ENCODE measurements at places on chromosomes 12 and 14.

DNA sequence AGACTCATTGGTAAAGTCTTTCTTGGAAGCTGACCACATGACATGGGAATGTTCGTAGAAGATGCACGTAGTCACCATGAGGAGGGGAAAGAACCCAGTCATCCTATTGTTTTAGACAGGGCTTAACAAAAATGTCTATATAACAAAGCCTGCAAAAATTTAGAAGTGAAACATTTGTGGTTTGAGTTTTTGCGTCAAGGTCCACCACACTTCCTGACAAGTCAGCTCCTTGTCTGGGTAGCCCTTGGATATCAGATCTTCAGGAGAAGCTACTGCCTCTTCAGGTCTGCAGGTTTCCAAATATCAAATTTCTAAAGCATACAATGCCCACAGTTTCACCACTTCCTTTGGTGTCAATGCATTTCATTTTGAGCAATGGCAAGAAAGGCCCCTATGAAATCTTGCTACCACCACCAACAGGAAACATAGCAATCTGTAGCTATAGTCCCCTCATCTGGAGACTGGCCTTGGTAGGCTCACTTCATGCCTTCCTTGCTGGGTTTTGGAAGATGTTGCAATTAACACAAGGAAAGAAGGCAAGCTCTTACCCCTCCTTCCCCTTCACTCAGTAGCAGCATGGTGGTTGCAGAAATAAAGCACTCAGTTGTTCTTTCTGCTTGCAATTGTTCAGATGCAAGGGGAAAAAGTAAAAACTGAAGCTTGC, 235.2 kb downstream of the PCNX1 start:
- peak; percentile 87 for DNase-seq

DNA sequence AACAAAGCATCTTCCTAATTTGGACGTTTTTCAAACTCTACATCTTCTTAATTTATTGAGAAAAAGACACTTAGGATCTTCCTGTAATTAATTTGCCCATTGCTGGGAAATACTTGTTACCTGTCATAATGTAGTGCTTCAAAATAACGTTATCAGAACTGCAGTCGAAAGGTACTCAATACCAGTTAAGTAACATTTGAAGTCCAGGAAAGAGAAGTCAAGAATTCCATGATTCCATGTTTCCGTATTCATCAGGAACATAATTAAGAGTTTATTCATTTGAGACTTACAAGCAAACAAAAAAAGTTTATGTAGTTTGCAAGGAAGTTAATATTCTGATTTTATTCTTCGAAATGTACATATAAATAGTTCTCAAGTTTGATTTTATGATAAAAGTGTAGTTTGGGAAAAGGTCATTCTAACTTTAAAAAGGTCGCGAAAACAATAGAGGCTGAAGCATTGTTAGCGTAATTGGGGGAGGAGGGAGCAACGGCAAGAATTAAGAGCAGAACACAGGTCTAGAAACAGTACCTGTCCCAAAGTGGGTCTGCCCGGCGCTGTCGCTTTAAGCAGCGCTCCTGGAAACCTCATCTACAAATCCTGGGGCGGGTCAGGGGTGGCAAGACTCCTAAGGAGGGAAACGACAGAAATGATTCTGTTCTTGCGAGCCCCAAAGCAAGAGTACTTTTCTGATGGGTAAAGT, 1.2 kb upstream of the KCNMB4 start:
- DNase-seq = no peak

DNA sequence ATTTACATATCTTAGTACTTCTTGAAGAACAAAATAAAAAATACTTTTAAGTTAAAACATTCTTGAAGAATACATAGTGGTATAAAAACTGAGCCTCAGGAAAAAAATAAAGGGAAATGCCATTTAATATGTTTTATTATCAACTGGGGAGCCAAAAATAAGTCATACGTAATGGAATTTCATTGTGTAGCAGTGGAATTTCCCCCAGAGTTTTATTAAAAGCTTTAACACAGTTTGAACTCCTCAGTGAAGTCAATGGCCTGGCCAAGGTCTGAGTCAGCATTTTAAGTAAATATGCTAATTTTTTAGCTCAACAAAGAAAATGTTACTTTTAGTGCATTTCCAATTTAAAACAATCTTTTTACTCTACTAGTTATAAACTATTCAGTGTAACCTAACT, 350.1 kb upstream of the ATP2B1 start:
- DNase-seq = peak; percentile 63

GRCh38 chr12:120830052-120830940, 73.9 kb downstream of the SPPL3 start:
- no peak for DNase-seq

GRCh38 chr12:58414398-58414871, 473.1 kb downstream of the ATP23 start:
- DNase-seq = peak; percentile 57

DNA sequence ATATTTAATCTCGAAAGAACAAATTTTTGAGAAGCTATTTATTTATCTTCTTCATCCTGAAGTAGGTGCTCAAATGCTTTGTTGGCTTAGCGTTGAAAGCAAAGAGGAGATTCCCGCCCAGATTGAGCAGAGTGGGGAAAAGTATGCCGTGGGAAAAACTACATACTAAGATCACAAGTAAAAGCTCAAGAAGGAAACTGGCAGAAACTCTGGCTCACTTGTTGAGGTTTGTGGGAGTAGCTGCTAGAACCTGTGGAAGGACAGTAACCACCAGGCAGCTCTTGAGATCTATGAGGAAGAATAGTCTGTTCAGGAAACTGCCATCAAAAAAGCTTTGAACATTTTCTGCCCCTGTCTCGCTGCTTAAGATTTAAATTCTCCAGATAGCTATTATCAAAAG, 3.9 kb downstream of the MYRFL start:
- DNase-seq = no peak

DNA sequence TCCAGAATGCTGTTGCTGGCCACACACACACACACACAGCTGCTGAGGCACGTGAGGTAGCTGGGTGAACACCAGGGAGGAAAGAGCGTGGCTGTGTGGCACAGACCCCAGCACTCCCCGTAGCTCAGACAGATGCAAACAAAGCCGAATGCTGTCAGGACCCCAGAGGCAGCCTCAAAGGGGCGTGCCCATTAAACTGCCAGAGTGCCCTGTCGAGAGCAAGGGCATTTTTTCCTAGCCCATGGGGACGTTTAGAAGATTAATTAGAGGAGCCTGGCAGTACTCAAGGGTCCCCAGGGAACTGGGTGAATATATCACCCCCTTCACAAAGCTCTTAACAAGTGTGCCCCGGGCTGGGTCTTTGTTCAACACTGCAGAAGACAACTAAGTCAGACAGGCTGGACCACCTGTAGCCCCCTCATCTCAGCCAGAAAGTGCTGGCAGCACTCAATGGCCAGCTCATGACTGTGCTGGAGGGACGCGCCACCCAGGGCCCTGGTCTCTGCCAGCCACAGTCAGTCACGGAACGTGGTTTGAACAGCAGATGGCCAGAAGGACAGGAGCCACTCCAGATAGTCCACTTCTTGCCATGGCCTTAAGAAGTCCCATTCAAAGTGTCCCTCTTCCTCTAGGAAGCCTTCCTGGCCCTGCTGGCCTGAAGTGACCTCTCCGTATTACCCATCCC, 37.5 kb downstream of the TTC7B start:
- no peak for DNase-seq

- peak; percentile 6 for DNase-seq
Measured at GRCh38 chr12:31618228-31619025, 27.5 kb upstream of the DENND5B start.

DNA sequence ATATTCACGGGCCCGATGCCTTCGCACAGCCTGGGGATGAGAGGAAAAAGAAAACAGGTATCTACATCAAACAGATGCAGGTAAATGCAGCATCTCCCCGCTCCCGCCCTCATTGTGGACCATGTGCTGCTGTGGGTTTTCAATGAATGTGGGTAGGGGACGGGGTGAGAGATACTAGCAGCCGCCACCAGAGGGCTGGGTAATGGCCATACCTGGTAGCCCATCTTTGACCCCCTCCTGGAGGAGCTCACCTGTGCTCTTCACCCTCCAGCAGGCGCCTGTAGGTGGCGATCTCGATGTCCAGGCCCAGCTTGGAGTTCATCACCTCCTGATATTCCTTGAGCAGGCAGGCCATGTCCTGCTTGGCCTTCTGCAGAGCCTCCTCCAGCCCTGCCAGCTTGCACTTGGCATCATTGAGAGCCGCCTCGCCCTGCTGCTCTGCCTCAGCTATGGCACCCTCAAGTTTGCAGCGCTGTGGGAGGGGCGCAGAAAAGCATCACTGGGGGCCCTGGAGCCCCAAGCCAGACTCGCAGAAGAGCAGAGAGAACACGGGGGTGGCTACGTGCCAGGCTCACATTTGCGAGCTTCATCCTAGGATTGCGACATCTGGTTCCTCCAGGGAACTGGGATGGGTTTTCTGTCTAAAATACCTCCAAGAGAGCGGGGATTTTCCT, 10.2 kb downstream of the KRT82 start:
- DNase-seq = no peak

DNA sequence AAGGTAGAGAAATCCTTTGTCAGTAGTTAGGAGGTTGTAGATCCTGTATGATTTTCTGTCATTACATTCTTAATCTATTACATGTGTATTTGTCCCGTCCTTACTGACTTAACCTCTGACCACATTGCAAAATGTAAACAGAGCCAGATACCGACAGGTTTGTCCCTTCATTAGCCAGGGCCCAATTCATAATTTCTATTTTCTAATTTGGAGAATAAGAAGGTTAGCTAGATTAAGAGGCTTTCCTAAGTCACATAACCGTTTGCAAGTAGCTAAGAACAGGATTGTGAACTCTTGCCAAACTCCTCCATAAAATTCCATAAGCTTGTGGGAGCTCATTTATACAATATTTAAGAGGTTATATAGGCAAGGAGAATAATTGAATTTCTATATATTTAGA, 352.6 kb downstream of the RAD51B start:
- DNase-seq = no peak

- DNase-seq = peak; percentile 43
Measured at GRCh38 chr12:121776190-121777098, 17.0 kb downstream of the RHOF start.

GRCh38 chr12:47551426-47551851, 154.4 kb downstream of the RPAP3 start:
- peak; percentile 76 for DNase-seq

DNA sequence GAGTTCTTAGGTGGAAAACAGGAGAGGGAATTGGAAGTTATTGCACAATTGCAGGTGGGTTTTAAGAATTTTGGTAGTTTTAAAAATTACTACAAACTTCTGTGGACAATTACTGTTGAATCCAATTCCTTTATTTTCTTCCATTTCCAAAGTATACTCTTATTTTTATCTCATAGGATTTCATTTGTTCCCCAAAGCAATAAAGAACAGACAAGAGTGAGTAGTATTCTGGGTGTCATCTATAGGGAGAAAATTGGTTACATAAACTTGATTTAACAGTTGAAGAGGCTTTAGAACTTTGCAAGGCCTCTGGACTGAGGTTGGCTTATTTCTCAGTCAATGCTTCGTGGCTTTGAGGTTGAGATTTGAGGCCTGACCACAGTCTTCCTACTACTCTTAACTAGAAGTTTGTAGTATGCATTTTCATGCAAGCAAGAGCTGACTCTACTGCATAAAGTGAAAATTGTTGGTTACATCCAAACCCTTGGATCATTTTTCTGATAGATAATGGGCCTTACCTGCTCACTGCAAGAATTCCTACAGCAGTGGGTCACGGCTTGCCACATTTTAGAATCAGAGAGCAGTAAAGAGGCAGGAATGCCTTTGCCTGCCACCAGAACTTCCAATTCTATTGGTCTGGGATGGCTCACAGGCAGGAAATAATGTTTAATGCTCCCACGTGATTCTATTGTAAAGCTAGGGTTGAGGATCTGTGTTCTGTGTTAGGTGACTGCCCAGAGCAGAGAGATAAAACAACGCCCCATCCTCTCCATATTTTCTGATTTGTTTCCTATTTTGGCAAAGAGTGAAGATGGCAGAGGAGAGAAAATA, 270.5 kb downstream of the TTC6 start:
- no peak for DNase-seq

- peak; percentile 30 for DNase-seq
Measured at GRCh38 chr12:109612975-109613502, 39.4 kb downstream of the MVK start.

GRCh38 chr12:16586350-16587109, 19.4 kb downstream of the LMO3 start:
- no peak for DNase-seq

DNA sequence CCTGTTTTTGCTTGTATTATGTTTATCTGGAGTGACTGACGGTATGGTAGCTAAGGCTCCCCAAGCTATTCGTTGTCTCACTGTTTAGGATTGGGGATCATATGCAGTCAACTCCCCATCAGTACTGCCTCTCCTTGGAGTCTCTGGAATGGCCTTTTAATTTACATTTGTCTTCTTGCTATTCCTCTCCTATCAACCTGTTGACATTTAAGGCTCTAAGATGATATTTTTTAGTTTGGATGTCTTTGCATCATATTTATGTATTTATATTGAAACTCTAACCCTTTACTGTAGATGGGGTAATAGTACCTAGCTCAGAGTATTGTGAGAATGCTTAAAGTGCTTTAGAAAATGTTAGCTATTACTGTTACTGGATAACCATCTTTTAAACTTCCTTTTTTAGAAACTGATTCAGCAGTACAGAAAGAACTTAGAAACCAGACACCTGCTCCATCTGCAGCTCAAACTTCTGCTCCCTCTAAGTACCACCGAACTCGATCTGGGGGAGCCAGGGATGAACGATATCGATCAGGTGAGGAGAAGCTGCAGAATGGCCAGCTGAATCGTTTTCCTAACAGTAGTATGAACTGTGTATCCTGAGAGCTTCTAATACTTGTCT, 123.5 kb upstream of the ATF1 start:
- no peak for DNase-seq

- no peak for DNase-seq
Measured at GRCh38 chr14:71122866-71123565, 215.8 kb downstream of the PCNX1 start.

GRCh38 chr12:38373784-38374183, 57.2 kb downstream of the ALG10B start:
- DNase-seq = no peak

- no peak for DNase-seq
Measured at GRCh38 chr12:52402873-52403540, 3.1 kb downstream of the KRT82 start.

- DNase-seq = no peak
Measured at GRCh38 chr12:57227315-57228115, 2.0 kb upstream of the SHMT2 start.

GRCh38 chr14:31950764-31951637, 126.1 kb upstream of the ARHGAP5 start:
- DNase-seq = peak; percentile 61

DNA sequence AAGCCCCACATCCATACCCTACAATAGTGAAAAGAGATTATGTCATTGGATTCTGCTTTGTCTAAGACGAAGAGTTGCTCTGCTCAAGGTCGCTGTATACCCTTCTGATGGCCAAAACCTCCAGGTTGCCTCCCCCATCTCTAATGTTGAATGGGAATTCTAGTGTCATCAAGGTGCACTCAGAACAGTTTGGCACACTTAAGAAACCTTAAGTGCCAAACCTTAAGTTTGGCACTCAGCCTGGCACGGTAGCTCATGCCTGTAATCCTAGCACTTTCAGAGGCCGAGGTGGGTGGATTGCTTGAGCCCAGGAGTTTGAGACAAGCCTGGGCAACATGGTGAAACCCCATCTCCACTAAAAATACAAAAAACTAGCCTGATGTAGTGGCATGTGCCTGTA, 1245.6 kb upstream of the SEL1L start:
- DNase-seq = no peak
